ENCODE measurements at places on chromosomes 13 and 19.

DNA sequence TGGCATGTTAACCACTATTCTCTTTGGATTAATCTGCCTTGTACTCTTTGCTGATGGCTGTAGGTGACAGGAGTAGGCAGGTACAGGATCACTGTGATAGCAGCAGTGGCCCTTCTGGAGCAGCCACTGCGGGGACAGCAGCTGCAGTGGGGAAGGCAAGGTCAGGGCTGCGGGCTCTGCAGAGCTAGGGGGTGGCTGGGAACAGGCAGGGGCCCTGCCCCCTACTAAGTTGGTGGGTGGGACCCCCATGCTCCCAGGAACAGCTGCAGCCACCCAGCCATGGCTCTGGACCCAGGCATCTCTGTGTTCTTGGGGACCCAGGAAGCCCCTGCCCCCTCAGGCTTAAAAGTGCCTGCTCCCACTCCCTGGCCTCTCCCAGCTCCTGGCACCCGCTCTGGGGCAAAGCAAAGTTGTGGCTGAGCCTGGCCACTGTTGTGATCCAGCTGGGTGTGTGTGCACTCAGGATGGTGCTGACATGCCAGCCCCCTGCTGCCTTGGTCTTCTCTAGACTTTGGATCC is 302.4 kb downstream of the PCDH20 start:
- H3K27ac ChIP-seq, result no peak overlapping the region
- H3K27me3 ChIP-seq, result no peaks in the 10 kb centered on the region
- H3K4me3 ChIP-seq, result no peak overlapping the region
- no peaks in the 10 kb centered on the region for H3K4me1 ChIP-seq

DNA sequence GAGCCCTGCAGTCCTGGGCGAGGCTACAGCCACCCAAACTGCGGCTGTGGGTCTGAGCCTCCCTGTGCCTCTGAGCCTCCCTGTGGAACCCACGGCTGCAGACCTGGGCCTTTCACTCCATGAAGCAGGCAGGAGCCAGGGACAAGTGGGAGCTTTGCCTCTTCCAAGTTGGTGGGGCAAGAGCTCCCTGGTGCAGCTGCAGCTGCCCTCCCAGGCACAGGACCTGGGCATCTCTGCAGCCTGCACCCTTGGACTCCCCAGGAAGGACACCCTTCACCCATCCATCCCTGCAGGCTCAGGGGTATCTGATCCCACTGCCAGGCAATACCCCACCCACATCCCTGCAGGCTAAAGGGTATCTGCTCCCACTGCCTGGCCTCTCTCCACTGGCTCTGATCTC is 2.3 kb downstream of the TEX26 start:
- no peak overlapping the region for H3K4me3 ChIP-seq
- DNase-seq, result no peak
- H3K36me3 ChIP-seq, result peaks cover 12% of the 10 kb centered on the region
- peaks cover 38% of the 10 kb centered on the region for H3K27me3 ChIP-seq
- no peak overlapping the region for H3K27ac ChIP-seq
- no peaks in the 10 kb centered on the region for H3K4me1 ChIP-seq

DNA sequence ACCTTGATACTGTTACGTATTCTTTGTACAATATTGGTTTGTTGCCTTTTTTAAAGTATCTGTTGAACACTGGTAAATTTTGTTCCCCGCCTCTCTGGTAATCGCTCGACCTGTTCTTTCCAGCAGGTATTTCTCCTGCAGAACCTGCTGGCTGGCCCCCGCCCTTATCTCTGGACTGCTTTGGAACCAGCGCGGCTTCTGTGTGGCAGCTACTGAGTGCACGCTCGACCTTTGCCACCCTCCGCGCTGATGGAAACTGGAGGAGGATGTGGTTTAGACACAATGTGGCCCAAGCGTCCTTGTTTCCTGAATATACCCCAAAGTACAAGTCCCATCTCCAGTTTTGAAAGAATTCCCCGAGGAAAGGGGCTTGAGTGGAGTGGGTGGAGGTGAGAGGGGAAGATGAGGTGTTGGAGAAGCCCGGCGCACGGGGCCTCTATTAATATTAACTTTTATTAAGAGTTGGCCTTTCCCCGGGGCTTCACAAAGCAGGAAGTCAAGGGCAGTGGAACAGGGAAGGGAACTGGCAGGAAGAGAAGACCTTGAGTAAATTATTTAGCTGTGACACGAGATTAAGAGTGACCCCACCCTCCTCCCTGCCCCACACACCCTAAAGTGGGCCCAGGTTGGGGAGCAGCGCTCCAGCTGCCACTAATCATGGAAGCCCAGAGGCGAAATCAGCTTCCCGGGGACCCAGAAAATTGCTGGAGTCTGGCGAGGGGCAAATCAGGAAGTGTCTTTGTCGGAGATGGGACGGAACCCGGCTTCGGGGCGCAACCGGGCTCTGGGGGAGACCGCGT is 16.0 kb downstream of the CDX2 start:
- peak overlapping the region; percentile 73 for H3K4me3 ChIP-seq
- H3K27me3 ChIP-seq, result peaks cover 64% of the 10 kb centered on the region
- DNase-seq, result no peak
- no peak overlapping the region for H3K27ac ChIP-seq
- no peaks in the 10 kb centered on the region for H3K36me3 ChIP-seq

- peak within 1 kb of the TSS; percentile 97 for H3K27ac ChIP-seq
- DNase-seq, result peak; percentile 98
- peaks cover 47% of the 10 kb centered on the region for H3K36me3 ChIP-seq
- no peaks in the 10 kb centered on the region for H3K27me3 ChIP-seq
- H3K4me3 ChIP-seq, result peak within 1 kb of the TSS; percentile 83
- peaks cover 28% of the 10 kb centered on the region for H3K4me1 ChIP-seq
These were observed at the start of gene DYRK1B for GRCh38 chr19:39833464-39834286. TSS of gene DYRK1B (minus strand) at chr19:39834162. CDS start at chr19:39831867, 2,295 bp downstream.

DNA sequence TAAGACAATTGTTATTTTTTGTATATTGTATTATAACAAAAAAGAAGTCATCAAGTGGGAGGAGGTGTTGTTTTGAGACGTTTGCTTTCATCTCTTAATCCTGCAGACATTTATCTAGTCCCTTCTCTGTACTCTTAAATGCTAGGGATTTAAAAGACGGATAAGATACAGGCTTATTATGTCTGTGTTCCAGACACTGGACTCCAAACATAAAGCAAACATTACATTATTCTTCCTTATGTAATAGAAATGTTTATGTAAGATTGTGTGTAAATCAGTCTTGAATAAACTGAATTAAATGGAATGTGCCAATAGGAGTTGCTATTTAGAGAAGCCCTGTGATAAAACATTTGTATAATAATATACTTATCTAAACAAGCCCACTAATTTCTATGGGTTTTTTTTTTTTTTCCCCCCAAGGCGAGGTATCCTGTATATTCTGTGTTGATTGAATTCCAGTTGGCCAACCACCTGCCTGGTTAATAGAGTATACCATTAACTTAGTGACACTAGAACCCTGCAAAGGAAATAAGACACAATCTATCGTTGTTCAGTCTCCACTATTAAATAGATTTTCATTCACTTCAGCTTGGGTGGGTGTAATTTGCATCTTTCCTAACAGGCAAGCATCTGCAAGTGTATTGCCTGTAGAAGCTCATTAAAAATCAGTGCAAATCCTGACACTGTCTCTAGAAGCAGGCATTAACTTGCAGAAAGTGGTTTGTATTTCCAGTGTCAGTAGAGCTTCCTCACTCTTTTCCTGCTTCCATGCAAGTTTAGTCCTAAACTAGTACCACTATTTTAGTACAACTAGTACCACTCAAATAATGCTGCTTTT is 69.0 kb downstream of the LRCH1 start:
- no peak for DNase-seq
- no peak overlapping the region for H3K27ac ChIP-seq
- H3K4me3 ChIP-seq, result no peak overlapping the region
- H3K4me1 ChIP-seq, result peaks cover 80% of the 10 kb centered on the region
- no peaks in the 10 kb centered on the region for H3K27me3 ChIP-seq

- H3K4me3 ChIP-seq, result no peak overlapping the region
- H3K36me3 ChIP-seq, result no peaks in the 10 kb centered on the region
- H3K27me3 ChIP-seq, result no peaks in the 10 kb centered on the region
- H3K27ac ChIP-seq, result no peak overlapping the region
- DNase-seq, result no peak
These were observed 90.6 kb downstream of the SPRY2 start for GRCh38 chr13:80250213-80250810.

GRCh38 chr13:98405107-98405571 is 171.8 kb downstream of the STK24 start:
- H3K27me3 ChIP-seq, result no peaks in the 10 kb centered on the region
- no peaks in the 10 kb centered on the region for H3K4me1 ChIP-seq
- H3K27ac ChIP-seq, result no peak overlapping the region
- no peak overlapping the region for H3K4me3 ChIP-seq
- DNase-seq, result no peak

- no peaks in the 10 kb centered on the region for H3K27me3 ChIP-seq
- peak overlapping the region; percentile 100 for H3K4me3 ChIP-seq
- H3K36me3 ChIP-seq, result peaks cover 8% of the 10 kb centered on the region
- peaks cover 74% of the 10 kb centered on the region for H3K4me1 ChIP-seq
These were observed 659 bp downstream of the NFKBID start for GRCh38 chr19:35899547-35900214.

DNA sequence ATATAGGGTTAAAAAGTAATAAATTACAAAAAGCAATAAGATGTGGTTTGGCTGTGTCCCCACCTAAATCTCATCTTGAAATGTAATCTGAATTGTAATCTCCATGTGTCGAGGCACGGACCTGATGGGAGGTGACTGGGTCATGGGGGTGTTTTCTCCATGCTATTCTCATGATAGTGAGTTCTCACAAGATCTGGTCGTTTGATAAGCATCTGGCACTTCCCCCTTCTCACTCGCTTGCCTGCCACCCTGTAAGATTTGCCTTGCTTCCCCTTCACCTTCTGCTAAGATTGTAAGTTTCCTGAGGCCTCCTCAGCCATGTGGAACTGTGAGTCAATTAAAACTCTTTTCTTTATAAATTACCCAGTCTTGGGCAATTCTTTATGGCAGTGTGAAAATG is 577.4 kb downstream of the TBC1D4 start:
- no peaks in the 10 kb centered on the region for H3K4me1 ChIP-seq
- peaks cover 3% of the 10 kb centered on the region for H3K27me3 ChIP-seq
- H3K4me3 ChIP-seq, result no peak overlapping the region
- H3K27ac ChIP-seq, result no peak overlapping the region
- no peaks in the 10 kb centered on the region for H3K36me3 ChIP-seq
- DNase-seq, result no peak

DNA sequence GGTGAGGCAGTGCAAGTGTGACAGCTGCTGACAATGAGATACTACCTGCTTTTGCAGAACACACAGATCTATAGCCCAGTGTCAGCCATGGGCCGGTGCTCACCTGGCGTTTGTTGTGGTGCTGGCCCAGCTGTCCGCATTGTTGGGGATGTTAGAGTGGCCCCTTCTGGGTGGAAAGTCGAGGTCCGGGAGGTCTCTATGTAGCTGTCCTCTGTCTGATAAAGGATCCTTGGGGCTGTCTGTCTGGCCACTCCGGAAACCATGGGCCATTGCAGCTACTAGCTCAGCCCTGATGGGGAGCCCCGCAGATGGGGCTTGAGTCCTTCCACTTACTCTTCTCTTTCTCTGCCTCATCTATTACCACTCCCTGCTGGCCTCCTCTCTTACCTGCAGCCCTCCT is 181.5 kb upstream of the TSHZ3 start:
- no peak overlapping the region for H3K27ac ChIP-seq
- H3K4me1 ChIP-seq, result no peaks in the 10 kb centered on the region
- H3K4me3 ChIP-seq, result no peak overlapping the region

DNA sequence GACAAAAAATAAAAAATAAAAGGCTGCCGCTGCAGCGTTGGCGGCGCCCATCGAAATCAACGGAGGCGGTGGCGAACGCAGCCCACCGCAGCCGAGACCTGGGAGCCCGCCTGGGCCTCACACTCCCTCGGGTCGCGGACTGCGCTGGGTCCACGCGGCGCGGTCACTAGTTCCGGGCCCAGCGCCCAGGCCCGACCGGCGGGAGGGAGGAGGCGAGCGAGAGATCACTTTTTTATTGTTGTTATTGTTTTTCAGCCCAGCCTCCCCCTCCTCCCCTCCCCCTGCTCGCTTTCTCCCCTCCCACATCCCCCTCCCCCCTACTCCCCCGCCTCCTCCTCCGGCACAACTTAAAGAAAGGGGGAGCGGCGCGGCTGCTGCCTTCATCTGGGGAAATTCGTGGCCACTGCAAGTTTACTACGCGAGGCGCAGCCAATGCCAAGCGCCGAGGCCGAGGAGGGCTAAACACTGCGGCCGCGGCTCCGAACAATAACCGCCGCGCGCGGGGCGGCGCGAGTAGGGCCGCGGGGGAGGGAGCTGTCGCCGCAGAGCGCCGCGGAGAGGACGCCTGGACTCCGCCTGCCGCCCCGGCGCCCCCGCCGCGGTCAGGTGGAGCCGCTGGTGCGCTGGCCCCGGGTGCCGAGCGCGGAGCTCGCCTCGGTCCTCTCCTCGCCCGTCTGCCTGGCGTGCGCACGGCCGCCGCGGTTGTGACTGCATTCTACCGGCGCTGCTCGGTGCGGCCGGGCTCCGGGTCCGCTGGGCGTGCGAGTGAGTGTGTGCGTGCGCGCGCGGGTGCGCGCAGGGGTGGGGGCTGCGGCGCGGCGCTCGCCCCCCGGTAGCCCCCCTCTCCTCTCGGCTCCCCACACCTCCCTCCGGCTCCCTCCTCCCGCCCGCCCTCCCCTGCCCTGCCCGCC is 505 bp upstream of the ZIC2 start:
- H3K27ac ChIP-seq, result no peak overlapping the region
- H3K27me3 ChIP-seq, result peaks cover 38% of the 10 kb centered on the region
- peaks cover 25% of the 10 kb centered on the region for H3K36me3 ChIP-seq
- peaks cover 14% of the 10 kb centered on the region for H3K4me1 ChIP-seq
- peak overlapping the region; percentile 61 for H3K4me3 ChIP-seq

- H3K27ac ChIP-seq, result no peak overlapping the region
- H3K4me1 ChIP-seq, result no peaks in the 10 kb centered on the region
- peaks cover 3% of the 10 kb centered on the region for H3K27me3 ChIP-seq
- no peaks in the 10 kb centered on the region for H3K36me3 ChIP-seq
- no peak for DNase-seq
These were observed 177.2 kb downstream of the STK24 start for GRCh38 chr13:98399756-98400155.

DNA sequence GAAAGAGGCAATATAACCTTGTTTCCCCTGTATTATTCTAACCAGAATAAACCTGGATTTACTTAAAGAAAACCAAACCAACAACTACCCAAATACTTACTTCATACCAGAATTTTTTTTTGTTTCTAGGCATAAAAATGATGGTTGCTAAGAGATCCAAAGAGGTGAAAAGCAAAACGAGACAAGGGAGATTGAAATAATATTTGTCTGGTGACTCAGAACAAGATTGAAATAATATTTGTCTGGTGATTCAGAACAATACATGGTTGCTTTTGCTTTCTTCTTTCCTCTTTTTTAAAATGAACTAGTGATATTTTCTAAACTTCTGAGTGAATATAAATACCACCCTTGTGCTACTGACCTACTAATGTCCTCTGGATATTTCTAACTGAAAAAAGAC is 592.9 kb downstream of the KCTD12 start:
- no peak overlapping the region for H3K4me3 ChIP-seq
- no peaks in the 10 kb centered on the region for H3K27me3 ChIP-seq
- H3K36me3 ChIP-seq, result no peaks in the 10 kb centered on the region

DNA sequence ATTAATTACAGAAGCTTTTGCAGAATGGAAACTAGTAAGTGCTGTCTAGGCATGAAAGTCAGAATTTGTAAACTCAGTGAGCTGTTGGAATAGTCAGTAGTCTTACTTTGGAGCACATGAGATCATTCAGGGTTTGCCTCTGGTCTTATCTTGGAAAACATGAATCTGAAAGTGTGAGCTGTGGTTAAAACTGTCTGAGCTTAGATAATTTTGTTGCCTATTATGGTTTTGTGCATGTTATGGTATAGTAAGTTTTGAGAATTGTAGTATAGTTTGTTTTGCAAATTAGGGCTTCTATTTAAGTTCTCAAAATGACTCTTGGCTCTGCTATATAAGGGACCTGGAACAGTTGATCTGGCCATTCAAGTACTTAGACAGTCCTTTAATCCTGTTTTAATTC is 53.7 kb upstream of the TRPC4 start:
- no peaks in the 10 kb centered on the region for H3K36me3 ChIP-seq
- H3K27me3 ChIP-seq, result no peaks in the 10 kb centered on the region
- H3K27ac ChIP-seq, result no peak overlapping the region
- no peak for DNase-seq

Data from naive thymus-derived CD8-positive, alpha-beta T cell (primary cell).